GM04504 (cell line): ENCODE measurements at places on chromosomes 16 and 17.

GRCh38 chr16:16857012-16857411, 478.1 kb downstream of the NPIPA7 start:
- no peak for DNase-seq

DNA sequence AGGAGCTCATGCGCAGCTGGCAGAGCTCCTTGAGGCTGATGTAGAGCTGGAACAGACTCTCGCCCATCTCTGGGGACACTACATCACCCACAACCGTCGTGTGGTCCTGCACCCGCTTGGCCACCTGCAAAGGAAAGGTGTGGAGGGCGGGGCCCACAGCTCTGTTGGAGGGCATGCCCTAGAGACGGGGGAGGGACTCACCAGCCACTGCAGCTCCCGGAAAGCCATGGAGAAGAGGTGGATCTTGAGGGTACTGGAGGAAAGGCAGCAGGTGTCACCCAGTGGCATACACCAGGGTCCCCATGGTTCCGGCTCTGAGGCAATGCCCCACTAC, 8.6 kb downstream of the UNC13D start:
- no peak for DNase-seq

- no peak for DNase-seq
Measured at GRCh38 chr16:90020838-90021382, 1.7 kb upstream of the DBNDD1 start.

GRCh38 chr17:82283208-82283749, 9.8 kb upstream of the CSNK1D start:
- DNase-seq = no peak
